NCI-H187 (cell line): ENCODE measurements at places on chromosomes 6 and 20.

GRCh38 chr6:42195415-42195814 is 659 bp upstream of the GUCA1B start:
- no peak for DNase-seq

DNA sequence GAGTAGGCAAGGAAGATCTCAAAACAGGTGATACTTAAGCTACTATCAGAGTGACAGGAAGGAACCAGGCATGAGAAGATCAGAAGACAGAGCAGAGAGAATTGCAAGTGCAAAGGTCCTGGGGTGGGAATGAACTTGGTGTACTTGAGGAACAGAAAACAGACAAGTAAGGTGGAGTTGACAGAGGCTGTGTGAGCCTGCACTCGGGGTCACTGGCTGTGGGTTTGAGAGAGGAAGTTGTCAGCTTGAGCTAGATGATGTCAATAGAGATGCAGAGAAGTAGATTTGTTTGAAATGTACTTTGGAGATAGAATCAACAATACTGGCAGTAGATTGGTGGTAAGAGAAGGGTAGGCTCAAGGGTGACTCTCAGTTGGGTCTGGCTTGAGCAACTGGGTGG is 209.5 kb downstream of the CLIC5 start:
- DNase-seq = no peak

GRCh38 chr6:131164506-131164905 is 29.2 kb downstream of the AKAP7 start:
- DNase-seq = no peak

- DNase-seq = no peak
Measured at GRCh38 chr20:41573955-41574354, 44.2 kb downstream of the CHD6 start.

- no peak for DNase-seq
Measured at GRCh38 chr6:31969712-31970603, 2.0 kb downstream of the DXO start.
